WTC11 (cell line): ENCODE measurements at places on chromosomes 1 and 21. TPM values are rescaled to one million over a fixed set of nuclear protein-coding genes. Genes with fewer than 3 reads are reported as not detected.

The ADORA3 gene
- 0.15 to 0.25 TPM in 2 of 3 replicates, not detected in the other for total RNA-seq

The ATP6V1G3 gene
- total RNA-seq: not detected in 3 replicates

The LCE2C gene
- total RNA-seq: not detected in 3 replicates

The RIMKLA gene
- total RNA-seq: 8.3 to 17.3 TPM (median 15.9 TPM) in 3 replicates

The CORT gene
- 0.48 to 0.66 TPM (median 0.48 TPM) in 3 replicates for total RNA-seq

The SHISA4 gene
- 6.3 to 9.9 TPM (median 8.1 TPM) in 3 replicates for total RNA-seq

DNA sequence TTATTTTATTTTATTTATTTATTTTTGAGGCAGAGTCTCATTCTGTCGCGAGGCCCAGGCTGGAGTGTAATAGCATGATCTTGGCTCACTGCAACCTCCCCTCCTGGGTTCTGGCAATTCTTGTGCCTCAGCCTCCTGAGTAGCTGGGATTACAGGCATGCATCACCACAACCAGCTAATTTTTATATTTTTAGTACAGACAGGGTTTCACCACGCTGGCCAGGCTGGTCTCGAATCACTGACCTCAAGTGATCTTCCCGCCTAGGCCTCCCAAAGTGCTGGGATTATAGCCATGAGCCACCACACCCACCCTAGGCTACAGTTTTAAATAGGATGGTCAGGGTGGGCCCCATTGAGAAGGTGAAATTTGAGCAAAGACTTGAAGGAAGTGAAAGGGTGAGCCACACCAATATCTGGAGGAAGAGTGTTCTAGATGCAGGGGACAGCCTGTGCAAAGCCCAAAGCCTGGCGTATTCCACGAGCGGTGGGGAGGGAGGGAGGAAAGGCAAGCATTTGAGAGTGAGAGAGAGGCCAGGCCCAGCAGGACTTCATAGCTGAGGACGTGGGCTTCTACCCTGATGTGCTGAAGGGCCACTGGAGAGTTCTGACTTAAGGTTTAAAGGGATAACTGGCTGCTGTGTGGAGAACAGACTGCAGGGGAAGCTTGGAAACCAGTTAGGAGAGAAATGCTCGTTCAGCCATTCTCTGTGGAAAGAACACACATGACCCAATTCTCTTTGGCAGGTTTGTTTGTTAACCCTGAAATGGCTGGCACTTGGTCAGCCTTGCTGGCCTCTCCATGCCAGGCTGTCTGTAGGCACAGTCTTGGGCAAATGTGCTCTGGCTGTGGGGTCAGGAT lies 62.6 kb upstream of the FAM20B start:
- no peak for DNase-seq

GRCh38 chr1:102097451-102097850 lies 100.7 kb upstream of the OLFM3 start:
- DNase-seq: no peak

DNA sequence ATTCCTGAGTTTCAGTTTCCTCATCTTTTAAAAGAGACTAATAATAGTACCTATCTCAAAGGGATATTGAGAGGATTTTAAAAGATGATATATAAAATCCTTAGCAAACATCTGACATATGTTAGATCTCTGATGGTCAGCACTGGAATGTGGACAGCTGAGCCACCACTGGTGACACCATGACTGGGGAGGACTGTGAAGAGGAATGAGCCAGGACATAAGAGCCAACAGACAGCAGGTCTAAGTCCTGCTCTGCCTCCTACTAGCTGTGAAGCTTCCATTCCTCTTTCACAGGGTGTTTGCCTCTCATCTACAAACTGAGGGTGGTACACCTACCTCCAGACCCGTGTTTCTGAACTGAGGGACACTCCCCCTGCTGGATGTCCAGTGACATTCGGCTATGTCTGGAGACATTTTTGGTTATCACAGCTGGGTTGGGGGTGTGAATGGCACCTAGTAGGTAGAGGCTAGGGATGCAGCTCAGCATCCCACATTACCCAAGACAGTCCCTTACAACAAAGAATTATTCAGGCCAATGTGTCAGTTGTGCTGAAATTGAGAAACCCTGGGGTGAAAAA lies 109.1 kb upstream of the OLIG2 start:
- DNase-seq: no peak

- no peak for DNase-seq
These were observed 37.4 kb downstream of the UBE2T start for GRCh38 chr1:202304375-202304774.

- no peak for DNase-seq
These were observed 645.6 kb upstream of the ADGRL2 start for GRCh38 chr1:81155131-81155530.

DNA sequence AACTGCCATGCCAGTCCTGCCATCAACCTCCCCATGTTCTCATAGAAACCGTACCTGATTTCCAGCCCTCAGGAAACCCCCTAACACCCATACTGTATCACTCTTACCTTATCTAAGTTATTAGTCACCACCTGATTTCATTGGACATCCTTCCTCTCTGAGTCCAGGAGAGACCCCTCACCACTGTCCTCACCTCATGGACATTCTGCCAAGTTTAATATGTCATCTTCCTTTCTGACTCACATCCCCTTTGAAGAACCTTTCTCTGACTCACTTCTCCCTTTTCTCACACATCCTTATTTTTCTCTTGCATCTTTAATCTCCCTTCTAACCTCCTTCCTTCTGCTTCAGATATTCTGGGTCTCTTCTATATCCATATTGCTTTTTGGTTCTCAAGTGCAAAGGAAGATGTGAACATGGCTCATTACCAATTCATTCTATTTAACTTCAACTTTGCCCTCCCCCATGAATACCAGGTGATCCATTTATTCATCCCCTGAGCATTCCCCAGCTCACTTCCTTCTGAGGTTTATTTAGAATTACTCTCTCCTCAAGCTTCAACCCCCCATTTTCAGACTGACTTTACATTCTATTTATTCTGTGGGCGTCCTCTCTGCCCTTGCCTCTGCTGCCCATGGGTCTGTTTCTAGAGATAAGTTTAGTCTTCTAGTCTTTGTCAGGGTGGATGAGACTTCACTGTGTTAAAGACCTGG lies 206.8 kb upstream of the ESRRG start:
- DNase-seq: no peak

GRCh38 chr21:29074783-29075182 lies 1.3 kb upstream of the CCT8 start:
- no peak for DNase-seq

- DNase-seq: no peak
These were observed 130.2 kb downstream of the CAPN8 start for GRCh38 chr1:223535319-223535718.

GRCh38 chr1:55480029-55480795 lies 265.0 kb upstream of the USP24 start:
- no peak for DNase-seq

DNA sequence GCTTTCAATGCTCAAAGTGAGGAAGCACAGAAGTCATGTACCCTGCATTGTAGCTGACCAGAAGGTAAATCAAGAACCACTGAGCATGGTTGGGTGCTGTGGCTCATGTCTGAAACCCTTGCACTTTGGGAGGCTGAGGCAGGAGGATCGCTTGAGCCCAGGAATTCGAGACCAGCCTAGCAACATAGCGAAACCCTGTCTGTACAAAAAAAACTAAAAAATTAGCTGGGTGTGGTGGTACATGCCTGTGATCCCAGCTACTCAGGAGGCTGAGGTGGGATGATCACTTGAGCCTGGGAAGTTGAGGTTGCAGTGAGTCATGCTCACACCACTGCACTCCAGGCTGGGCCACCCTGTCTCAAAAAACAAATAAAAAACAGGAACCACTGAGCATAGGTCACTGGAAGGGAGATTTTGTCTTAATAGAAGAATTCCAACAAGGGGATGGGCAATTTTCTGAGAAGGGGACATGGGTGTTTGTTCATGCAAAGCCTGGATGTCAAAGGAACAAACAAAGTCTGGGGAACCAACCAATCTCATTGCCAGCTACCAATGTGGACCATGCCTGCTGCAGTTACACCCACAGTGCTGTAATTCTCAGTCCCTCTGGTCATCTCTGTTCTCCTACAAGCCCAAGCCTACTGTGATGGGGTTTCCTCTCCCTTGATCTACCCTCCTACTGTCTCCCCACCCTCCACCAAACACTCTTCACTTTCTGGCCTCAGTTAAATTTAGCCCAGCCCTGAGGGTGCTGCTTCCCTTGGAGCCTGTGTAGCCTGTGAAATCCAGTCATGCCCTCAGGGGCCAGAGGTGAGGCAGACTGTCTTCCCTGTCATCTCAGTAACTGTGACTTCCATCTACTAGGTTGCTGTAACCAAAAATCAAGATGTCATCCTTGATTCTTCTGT lies 47.9 kb downstream of the ELF3 start:
- DNase-seq: no peak

DNA sequence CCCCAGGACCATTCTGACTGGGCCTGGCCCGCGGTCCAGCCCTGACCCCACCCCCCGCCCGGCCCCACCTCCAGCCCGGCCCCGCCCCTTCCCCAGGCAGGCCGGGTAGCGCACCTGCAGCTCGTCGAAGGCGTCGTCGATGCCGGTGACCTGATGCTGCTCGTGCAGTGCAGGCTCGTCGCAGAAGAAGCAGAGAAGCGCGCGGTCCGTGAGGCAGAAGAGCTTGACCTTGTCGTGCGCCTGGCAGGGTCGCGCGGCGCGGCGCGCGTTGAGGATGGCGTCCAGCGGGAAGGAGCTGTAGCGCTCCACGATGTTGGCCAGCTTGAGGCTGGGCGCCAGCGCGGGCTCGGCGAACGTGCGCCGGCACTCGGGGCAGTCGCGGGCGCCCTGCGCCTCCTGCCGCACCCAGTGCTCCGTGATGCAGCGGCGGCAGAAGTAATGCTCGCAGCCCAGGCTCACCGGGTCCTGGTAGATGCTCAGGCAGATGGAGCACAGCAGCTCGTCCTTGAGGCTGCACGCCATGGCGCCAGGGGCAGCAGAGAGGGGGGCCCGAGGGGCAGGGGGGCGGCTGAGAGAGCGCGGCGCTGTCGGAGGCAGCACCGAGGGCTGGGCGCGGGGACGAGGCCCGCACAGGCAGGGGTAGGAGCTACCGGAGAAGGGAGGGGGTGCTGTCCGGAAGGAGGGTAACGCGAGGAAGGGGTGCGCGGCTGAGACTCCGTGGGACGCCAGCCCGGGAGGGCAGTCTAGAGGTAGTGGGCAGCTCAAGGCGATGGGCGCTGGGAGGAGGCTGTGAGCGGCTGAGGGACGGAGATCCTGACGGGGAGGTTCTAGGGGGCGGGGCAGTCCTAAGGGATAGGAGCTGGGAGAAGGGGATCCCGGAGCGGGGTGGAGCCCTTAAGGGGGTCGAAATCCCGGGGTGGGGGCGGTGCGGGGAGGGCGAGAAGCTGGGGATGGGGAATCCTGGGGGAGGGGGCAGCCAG lies 642 bp downstream of the TRIM62 start:
- peak; percentile 61 for DNase-seq

DNA sequence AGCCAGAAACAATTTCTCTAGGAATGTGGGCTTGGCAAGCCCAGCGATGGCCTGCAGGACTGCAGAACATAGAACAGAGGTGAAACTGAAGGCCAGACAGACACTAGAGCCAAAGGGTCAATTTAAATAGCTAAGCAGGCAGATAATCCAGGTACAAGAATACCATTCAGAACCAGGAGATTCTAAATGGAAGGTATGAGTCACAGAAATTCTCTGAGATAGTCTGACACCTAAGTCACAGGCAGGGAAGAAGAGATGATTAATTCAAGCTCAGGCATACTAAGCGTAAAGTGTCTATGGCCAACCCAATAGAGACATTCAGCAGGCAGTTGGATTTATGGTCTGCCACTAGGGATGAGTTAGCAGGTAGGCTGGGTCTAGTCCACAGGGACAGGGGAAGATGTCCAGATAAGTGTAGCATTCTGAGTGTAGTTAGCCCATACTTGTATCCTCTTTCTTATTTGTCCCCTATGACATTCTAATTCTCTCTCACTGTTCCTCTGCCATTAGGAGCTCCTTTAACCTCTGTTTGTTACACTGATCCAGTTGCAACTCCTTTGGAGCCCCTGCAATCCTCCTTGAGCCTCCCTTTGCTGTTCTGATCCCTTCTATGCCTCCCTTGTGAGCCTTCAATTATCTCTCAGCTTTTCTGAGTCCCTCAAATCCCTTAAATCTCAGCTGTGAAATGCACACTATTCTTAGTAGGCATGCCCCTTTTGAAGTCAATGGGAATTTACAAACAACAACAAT lies 383.8 kb downstream of the LMO4 start:
- DNase-seq: no peak

DNA sequence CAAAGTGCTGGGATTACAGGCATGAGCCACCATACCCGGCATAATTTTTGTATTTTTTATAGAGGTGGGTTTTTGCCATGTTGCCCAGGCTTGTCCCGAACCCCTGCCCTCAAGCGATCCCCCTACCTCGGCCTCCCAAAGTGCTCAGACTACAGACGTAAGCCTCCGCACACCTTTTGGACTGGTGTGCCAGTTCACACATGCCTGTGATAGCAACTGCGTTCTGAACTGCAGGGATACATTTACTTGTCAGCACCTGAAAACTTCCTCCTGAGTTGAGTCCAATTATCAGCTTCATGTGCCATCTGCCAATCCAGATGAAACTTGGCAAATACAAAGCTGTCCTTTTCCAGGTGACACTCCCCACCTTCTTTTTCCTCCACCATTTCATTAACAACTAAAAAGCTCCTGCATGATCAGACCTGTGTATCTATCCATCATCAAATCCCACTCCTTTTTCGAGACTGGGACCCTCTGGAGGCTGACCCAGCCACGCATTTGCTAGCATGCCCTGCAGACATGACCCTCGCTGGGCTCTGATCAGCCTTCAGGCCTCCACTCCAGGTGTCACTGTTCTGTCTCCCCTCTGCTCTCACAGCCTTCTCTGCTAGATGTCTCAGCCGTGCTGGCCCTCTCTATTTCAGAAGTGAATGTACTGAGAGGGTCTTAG lies 2.1 kb upstream of the DEGS1 start:
- no peak for DNase-seq

GRCh38 chr1:43147625-43148327 lies 24.3 kb downstream of the EBNA1BP2 start:
- DNase-seq: peak; percentile 99

DNA sequence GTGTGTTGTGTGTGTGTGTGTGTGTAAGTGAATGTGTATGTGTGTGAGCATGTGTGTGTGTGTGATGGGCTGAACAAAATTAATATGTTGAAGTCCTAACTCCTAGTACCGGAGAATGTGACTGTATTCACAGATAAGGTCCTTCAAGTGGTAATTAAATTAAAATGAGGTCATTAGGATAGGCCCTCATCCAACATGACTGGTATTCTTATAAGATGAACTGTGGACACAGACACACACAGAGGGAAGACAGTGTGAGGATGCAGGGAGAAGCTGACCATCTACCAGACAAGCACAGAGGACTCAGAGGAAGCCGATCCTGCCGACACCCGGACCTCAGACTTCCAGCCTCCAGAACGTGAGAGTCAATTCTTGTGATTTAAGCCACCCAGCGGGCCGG lies 91.2 kb upstream of the PGBD5 start:
- no peak for DNase-seq

- DNase-seq: no peak
These were observed 64.3 kb upstream of the VTCN1 start for GRCh38 chr1:117275055-117275454.

GRCh38 chr1:6347641-6348487 lies 45.7 kb downstream of the ACOT7 start:
- DNase-seq: peak; percentile 74
